IMR-90 (cell line): ENCODE measurements at places on chromosomes 5 and 9. TPM values are rescaled to one million over a fixed set of nuclear protein-coding genes. Genes with fewer than 3 reads are reported as not detected.

MAP3K1 gene
- 18.8 and 21.9 TPM in 2 replicates for total RNA-seq

SLC6A7 gene
- total RNA-seq = under 0.01 TPM in 1 of 2 replicates, not detected in the other

PCDHGA9 gene
- total RNA-seq = 3.9 and 4.5 TPM in 2 replicates

SCGB3A2 gene
- not detected in 2 replicates for total RNA-seq

ITGA2 gene
- 83.6 and 93.4 TPM in 2 replicates for total RNA-seq

PTGS1 gene
- total RNA-seq = 21.1 and 24.7 TPM in 2 replicates

FAT2 gene
- under 0.01 TPM in 2 replicates for total RNA-seq

ENTPD2 gene
- not detected in 2 replicates for total RNA-seq

SPATA31E1 gene
- not detected in 2 replicates for total RNA-seq
